AG04450 (cell line): ENCODE measurements at places on chromosomes 4 and X.

- no peak for DNase-seq
Observed at GRCh38 chrX:37468124-37468739, 103.2 kb upstream of the LANCL3 start.

DNA sequence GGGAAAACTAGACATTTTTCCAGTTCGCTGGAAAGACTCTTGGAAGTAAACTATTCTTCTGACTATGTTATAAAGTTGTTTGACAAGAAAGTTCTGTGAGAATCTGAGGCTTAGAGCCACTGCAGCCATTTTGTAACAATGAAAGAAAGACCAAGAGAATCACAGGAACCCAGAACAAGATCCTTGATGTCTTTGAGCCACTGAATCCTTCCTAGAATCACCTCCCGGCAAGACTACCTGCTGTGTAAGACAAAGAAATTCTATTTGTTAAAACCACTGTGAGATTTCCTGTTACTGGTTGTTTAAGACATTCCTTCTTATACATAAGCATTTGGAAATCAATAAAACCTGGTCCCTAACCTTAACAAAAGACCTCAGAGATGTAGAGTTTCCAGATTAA lies 175.7 kb upstream of the RASGEF1B start:
- no peak for DNase-seq

GRCh38 chr4:4673070-4673469 lies 131.2 kb upstream of the STX18 start:
- DNase-seq: no peak

- DNase-seq: no peak
Observed at GRCh38 chrX:13430136-13430827, 110.4 kb upstream of the ATXN3L start.

GRCh38 chr4:105767579-105767978 lies 59.0 kb downstream of the GSTCD start:
- no peak for DNase-seq

GRCh38 chr4:112284662-112285411 lies 867 bp downstream of the TIFA start:
- DNase-seq: no peak

DNA sequence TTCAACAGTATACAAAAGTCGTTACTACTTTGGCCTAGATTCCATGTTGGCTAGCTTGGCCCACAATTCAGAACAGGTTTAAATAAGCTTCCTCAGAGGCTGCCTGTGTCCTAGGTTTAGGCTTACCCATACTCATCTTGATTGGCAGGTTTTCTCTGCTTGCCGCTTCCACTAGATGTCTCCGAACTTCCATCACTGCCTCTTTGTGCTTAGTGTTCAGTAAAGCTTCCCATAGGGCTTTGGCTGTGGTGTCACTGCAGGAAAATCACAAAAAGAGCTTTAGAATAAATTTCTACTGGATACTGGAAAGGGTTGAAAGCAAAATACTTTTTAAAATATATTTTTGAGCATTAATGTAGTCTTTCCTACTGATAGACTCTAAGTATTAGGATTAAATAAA lies 52.4 kb downstream of the SCFD2 start:
- DNase-seq: no peak

GRCh38 chrX:84830836-84831235 lies 172.8 kb upstream of the APOOL start:
- DNase-seq: no peak

DNA sequence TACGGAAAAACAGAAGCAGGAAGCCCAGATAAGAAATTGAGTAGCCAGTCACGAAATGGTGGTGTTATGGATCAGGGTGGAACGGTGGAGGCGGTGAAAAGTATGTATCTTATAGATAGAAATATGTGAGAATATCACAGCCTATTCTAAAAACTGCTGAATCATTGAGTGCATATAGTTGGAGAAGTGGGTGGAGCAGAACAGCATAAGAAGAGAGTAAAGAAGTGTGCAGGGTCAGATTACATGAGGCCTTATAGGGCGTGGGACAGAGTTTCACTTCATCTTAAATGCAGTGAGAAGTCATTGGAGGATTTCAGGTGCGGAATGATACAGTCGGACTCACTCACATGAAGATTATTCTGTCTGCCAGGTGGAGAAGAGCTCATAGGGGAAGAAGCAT lies 293.1 kb downstream of the TRIML1 start:
- no peak for DNase-seq

DNA sequence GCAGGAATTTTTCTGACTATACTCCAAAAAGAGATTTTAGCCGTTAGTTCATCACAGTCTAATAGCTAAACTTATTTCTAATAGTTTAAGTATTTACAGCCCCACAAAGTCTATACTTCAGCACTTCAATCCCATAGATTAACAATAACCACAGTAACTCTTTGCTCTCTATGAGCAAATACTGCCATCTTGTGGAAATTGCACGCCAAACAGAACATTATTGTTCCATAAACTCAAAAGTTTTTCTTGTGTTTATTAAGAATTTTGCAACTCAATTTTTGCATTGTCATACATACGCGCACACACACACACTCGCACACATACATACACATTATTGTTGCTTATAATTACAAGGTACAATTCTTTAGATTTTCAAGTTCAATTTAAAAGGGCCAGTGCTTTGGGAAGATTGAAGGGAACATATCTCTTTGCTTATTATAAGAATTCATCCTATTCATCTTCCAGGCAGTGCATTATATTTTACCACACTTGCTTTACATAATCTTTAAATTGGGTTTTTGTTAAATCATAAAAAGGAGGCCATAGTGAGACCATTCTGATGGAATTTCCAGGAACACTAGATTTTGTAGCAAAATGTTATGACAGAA lies 63.8 kb upstream of the ATOH1 start:
- DNase-seq: peak; percentile 20

DNA sequence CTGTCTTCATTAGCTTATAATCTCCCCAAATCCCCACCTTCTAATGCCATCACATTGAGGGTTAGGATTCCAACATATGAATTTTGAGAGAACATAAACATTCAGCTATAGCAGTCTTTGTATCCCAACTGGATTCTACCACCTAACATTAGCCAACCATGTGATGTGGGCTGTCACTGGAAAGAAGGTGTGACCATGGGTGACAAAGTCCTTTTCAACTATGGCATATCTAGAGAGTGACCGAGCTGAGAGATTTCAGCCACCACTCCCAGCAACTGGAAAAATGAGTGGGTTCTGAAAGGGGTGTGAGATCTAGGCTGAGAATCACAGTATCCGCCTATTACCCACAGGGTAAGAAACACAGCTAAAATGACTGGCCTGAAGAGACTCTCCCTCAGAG lies 22.1 kb downstream of the GABRB1 start:
- no peak for DNase-seq
